ENCODE measurements at places on chromosomes 1 and 21.

- DNase-seq, result no peak
Observed at GRCh38 chr1:234619794-234620247, 9.8 kb upstream of the IRF2BP2 start.

DNA sequence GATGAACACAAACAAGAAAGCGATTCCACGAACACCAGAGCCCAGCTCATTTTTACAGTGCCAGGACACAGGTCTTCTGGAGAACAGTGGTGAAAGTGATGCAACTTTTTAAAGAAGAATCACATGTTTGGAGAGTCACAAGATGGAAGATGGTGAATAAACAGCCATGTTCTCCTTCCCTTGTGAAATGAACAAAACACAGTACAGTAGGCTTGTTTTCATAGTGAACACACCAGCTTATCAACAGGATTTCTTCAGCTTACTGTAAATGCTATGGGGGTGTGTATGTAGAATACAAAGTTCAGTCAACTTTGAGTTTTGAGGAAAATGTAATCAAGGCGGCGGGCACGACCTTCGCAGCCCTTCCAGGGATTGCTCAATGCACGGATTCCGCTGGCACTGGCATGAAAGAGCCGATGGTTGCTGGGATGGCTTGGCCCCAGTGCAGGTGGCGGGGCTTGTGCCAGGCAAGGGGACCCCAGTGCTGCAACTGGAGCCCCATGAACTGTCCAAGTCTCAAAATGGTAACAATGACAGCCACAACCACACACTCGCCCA lies 9.7 kb downstream of the TMPRSS3 start:
- DNase-seq, result no peak

DNA sequence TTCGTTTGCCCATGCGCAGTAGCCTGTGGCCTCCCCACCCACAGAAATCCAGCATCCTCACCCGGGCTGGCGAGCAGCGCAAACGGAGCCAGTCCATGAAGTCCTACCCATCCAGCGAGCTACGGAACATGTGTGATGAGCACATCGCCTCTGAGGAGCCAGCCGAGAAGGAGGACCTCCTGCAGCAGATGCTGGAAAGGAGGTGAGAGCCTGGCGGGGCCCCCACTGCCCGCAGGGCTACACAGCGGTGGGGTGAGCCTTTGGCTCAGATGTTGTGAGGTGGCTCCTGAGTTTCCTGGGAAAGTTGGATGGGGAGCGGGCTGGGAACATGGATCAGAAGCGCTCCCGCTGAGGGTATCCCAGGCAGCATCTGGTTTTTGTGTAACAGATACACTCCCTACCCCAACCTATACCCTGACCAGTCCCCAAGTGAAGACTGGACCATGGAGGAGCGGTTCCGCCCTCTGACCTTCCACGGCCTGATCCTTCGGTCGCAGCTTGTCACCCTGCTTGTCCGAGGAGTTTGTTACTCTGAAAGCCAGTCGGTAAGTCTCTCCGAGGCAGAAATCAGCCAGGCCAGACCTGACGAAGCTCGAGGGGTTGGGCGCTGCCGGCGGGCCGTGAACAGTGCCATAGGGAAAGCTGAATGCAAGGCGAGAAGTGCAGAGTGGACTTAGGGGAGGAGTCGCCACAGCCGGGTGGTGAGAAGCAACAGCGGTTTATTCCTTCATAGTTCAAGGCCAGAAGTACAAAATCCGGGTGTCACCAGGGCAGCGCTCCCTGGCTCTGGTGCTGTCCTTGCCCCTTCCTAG lies 10.4 kb downstream of the NPPA start:
- DNase-seq, result no peak

DNA sequence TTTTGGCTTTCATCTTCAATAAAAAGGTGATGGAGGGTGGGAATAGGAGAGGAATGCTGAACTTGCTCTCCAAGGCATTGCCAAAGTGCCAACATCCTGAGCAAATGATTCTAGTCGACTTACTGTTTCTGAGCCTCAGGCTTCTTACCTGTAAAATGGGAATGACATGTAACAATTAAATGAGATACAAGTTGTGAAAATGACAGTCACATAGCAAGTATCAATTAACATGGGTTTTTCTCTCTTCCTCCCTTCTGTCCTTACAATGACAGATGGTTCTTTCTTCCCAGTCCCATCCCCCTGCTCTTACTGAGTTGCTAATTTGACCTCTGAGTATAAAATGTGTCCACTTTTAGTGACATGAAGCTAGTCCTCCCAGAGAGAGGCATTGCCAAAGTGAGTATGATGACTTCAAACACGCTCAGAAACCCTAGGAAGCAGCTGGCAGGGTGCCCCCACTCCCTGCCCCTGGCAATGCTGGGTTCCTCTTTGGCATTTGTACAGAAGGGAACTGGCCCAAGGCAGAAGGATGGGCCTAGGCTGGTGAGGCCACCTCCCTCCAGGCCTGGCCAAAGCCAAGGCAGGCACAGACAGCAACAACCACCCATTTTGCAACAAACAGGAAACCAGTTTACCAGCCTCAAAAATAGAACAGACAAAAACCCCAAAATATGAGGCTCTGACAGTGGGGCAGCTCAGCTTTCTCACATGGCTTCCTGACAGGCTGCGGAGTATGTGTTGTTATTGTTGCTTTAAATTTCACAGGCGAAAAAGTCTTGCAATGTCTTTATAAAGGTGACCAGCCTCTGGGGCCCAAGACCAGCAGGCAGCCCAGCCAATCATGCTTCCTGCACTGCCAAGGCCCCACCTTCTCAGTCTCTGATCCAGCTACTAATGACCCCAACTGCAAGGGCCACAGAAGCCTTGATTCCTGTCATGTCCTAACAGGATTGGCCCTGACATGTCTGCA lies 115.9 kb downstream of the HIVEP3 start:
- DNase-seq, result no peak

GRCh38 chr1:178023181-178023618 lies 53.3 kb upstream of the SEC16B start:
- no peak for DNase-seq

DNA sequence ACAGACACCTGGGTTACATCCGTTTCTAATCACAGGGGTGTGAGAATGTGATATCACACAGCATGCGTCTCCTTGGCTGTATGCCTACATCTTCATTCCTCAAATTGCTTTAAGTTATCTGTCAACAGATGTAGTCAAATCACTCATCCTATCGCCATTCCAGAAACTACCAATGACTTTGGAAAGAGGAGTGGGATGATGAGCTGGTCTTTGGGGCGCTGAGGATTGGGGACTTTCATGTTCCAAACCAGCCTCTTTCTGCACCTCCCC lies 104.8 kb downstream of the NAV1 start:
- no peak for DNase-seq

GRCh38 chr1:93813076-93813475 lies 65.9 kb downstream of the DNTTIP2 start:
- DNase-seq, result no peak

DNA sequence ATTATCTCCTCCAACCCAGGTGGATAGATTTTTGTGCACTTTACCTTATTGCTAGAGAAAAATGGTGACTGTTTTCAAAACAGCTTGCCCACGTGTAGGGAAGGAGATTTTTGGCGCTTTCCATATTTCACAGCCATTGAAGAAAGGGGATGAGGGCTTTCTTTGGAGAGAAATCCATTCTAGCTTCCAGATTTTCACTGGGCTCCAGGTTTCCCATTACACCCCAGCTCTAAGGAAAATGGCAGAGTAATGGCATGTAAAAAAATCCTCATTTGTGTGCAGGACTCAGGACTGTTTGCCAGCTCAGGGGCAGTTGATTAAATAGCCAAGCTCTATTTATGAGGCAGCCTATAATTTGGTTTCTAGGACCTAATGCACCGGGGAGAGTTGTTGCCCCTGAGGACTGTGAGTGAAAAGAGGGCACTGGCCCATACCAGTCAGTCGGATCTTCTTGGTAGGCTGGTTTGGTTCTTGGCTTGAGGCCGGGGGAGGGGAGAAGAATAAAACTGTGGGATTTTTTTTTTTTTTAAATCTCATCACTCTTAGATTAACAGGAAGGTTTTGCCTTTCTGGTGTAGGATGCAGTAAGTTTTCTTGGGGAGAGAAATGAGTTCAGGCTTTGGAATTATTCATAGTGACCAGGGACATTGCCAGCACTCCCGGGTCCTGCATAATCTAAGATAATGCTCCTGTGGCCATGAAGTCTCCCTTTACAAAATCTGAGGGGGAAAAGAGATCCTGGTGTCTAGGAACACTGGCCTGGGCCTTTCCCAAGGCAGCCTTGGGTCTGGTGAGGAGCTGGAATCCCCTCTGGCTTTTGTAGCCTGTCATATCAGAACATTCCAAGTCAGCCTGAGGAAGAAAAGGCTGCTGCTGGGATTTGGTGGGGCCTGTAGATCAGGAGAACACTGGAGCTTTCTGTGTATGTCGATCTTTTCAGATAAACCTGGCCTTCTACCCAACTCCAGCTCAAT lies 1.9 kb upstream of the ARID1A start:
- no peak for DNase-seq

GRCh38 chr21:35138665-35139381 lies 89.7 kb upstream of the RUNX1 start:
- no peak for DNase-seq
